Myocyte (in vitro differentiated cells): ENCODE measurements at places on chromosomes 5 and 9.

DNA sequence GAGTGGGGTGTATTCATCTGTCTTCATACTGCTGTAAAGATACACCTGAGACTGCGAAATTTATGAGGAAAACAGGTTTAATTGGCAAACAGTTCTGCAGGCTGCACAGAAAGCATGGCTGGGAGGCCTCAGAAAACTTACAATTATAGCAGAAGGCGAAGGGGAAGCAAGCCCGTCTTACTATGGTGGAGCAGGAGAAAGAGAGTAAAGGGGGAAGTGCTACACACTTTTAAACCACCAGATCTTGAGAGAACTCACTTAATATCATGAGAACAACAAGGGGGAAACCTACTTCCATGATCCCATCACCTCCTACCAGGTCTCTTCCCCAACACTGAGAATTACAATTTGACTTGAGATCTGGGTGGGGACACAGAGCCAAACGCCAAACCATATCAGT is 12.5 kb upstream of the NREP start:
- no peak for DNase-seq

- no peak for DNase-seq
These were observed 32.2 kb downstream of the PDE6A start for GRCh38 chr5:149912226-149912871.

DNA sequence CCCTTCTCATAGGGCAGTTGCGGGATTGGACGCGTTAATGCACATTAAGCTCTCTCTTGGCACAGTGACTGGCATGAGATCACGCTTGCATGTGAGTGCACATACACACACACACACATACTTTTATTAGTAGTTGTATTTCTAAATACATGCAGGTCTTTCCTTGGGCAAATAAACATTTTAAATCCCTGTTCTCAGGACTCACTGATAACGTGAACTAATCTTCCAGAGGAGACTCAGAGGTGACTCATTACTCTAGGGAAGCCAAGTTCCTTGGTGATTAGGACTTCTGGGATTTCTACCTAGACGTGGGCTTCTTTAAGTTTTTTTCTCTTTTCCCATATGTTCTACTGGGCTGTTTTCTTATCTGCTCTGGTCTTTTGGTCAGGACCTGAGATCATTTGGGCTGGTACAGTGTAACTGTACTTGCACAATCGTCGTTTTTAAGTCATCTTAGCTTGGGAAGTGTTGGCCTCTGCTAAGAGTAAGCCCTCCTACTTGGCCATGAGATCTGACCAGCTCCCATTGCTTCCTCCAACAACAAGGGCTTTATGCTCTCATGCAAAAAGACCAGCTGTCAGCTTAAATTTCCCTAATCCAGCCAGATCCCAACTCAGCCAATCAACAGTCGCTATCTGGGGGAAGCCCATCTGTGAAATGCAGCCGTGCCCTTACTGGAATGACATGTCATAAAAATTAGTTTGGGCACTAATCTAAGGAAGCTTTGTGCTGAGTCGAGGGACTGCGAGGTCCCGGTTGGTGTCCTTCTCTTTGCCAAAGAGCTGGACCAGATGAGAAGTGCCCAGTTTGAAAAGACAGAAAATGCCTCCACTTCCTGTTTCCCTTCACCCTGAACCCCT is 176.4 kb upstream of the ANKRD55 start:
- peak; percentile 56 for DNase-seq

DNA sequence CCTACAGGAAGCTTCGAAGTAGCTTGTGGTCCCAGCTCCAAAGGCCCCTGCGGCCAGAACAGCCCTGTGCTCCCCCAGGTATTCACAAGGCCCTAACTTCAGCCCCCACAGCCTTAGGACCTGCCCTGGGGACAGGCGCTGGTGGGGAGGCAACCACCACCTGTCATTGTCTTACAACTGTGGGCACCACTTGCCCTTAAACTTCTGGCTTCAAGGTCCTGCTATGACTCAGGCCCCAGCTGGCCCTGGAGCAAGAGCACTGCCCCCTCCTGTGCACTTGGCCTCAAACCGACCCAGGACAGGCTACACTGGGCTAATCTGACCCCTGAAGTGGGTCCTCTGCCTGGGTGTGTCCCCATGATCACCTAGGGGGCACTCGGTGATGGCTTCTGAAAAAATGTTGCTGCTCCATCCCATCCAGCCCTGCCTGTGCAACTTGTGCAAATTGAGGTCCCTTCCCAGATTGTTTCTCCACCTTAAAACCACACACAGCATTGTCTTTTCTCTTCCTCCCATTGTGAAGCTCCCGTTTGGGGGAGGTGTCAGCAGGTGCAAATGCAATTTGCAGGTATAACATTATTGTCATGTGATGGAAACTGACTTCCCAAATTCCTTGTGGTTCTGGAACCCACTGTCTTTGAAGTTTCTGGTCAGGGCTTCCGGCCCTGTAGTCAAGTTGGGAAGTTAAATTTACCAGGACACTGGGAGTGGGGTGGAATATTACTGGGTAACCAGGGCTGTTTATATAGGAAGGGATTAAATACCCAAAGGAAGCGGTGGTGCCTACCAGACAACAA is 1.1 kb upstream of the PROB1 start:
- peak; percentile 97 for DNase-seq

GRCh38 chr5:121533814-121534213 is 317.9 kb upstream of the FTMT start:
- DNase-seq: no peak

DNA sequence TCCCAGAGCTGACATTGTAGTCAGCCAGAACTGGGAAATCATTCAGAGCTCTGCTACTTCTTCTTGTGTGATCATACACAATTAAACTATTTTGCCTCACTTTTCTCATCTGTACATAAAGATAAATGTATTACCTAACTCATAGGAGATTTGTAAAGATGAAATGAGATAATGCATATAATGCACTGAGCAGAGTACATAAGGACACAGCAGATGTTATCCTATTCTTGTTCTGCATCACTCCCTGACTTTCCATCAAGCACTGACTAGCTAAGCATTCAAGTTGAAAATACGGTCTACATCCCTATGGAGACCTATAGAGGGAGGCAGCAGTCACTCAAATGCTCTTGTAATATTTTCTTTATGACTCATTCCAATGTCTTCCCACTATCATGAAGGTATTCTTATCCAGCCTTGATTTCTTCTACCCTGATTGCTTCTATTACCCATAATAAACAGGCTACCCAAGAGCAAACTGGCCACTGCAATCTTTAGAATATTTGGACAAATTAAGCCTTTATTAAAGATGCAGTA is 16.3 kb upstream of the PRR16 start:
- no peak for DNase-seq

GRCh38 chr5:156460471-156460870 is 133.5 kb downstream of the SGCD start:
- DNase-seq: no peak

GRCh38 chr9:89225587-89225986 is 47.0 kb upstream of the SHC3 start:
- no peak for DNase-seq

GRCh38 chr9:133461975-133462374 is 2.2 kb downstream of the CACFD1 start:
- peak; percentile 72 for DNase-seq

GRCh38 chr9:84937180-84937579 is 267.7 kb downstream of the NTRK2 start:
- DNase-seq: no peak

- DNase-seq: no peak
These were observed 138.5 kb upstream of the ERCC6L2 start for GRCh38 chr9:95736891-95737522.

GRCh38 chr9:118230329-118230728 is 526.1 kb downstream of the TLR4 start:
- peak; percentile 68 for DNase-seq

DNA sequence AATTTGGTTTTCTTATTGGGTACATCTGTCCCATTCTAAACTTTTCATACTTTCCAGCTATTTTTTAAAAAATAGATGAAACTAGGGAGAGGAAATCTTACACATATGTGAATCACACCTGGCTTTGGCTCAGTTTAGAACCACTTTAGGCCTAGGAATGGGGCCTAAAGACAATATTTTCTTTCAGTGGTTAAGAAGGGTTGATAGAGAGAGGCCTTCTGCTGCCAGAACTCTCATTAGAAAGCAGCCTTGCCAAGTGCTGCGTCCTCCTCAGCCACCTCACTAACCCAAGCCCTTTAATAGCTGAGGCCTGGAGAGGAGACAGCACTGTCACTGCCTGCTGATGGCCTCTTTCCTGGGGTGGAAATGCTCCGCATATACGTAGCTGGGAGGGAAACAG is 167.5 kb downstream of the SAXO1 start:
- DNase-seq: no peak

DNA sequence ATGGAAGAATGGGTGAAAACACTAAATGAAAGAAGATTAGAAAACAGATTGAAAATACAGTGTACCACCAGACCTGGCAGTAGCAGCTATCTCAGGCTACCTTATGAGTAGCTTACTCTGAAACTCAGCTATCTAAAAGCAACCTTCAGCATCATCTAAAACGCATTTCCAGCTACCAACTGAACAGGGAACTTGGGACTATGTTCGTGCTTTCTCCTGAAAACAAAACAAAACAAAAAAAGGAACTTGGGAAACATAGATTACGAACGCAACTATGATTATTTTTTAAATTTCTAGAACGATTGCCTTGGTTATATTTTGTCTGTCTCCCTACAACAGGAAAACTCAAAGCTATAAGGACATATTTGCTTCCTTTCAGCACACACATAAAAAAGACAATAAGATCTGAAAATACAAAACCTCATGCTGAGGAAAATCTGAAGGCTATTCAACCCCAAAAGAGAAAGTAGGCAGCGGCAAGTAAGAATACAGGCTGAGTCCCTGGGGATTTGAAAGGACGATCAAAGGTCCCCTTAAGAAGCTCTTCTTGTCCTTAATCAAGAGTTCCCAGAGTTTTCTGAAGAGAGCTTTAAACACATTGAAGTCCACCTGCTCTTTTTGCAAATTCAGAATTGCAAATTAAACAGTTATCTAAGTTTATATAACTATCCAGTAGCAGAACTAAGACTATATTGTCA is 53.4 kb downstream of the OR2K2 start:
- no peak for DNase-seq

- peak; percentile 98 for DNase-seq
These were observed 79.4 kb downstream of the ZNF366 start for GRCh38 chr5:72427488-72428437.

GRCh38 chr5:137899493-137899892 is 10.2 kb downstream of the PKD2L2 start:
- no peak for DNase-seq

DNA sequence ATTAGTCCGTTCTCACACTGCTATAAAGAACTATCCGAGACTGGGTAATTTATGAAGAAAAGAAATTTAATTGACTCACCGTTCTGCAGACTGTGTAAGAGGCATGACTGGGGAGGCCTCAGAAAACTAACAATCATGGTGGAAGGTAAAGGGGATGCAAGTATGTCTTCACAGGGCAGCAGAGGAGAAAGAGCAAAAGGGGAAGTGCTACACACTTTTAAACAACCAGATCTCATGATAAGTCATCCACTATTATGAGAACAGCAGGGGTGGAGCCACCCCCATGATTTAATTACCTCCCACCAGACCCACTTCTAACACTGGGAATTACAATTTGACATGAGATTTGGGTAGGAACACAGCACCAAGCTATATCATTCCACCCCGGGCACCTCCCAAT is 26.6 kb downstream of the FST start:
- no peak for DNase-seq

DNA sequence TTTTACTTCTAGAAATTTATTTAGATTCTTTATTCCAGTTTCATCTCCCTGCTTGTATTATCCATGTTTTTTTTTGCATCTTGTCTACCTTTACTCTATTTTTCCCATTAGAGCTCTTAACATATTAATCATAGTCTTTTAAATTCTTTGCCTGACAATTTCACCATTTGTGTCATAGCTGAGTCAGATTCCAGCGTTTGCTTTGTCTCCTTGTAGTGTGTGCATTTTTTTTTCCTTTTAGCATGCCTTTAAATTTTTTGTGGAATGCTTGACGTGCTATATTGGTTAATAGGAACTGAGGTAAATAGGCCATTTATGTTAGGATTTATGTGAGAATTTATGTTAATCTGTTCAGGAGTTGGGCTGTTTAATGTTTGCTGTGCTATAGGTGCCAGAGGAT is 41.8 kb upstream of the NFIL3 start:
- DNase-seq: no peak

DNA sequence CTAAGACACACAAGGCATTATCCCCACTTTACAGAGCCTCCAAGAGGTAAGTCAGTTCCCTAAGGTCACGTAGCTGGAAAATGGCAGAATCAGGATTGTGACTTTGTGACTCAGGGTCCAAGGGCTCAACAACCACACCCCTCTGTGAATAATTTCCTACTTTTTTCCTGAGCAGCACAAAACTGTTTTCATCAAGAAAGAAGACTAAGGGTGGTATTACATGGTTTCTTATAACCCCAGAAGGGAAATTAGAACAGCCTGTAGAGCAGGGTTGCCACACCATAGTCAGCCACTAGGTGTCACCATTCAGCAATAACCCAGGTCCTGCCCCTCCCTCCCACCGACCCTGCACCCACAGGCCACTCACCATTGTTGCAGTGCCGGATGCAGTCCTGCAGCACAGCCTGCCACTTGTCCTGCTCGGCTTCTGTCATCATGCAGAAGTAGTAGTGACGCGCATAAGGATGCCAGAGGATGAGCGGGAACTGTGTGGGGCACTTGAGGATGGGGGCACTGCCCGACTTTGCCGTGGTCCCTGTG is 72.1 kb downstream of the LRSAM1 start:
- peak; percentile 55 for DNase-seq

DNA sequence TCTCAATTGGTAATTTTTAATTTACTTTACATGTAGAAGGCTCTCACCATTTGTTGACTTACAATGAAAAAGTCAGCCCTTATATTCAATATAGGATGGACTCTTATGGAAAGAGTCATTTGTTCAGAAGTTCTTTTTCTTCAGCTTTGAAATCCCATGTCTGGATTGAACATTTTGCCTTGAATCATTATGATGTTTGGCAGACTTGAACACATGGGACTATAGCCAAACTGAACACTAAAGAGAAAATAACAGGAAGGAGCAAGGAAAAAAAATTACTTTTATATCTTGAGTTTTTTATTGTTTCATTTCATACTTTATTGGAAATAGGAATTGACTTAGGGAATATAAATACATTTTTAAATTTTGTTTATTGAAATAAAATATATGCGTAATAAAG is 1503.0 kb downstream of the EFNA5 start:
- no peak for DNase-seq

GRCh38 chr9:124008303-124008693 is 3.3 kb upstream of the LHX2 start:
- DNase-seq: no peak
